ENCODE measurements at places on chromosomes 3 and 15.

DNA sequence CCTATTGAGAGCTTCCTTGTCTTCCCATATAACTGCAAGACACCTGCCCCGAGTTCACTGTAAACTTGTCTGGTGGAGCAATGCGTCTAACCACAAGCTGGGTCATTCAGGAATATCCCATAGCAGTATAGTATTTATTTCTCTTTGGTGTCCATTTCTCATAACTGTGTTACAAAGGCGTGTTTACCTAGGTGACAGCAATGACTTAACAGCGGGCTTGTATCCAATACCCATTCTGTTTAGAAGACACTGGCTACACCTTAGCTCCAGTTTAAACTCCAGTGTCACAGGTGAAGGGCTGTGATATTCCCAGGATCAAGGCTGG is 24.3 kb downstream of the ATP10A start:
- no peak for DNase-seq

DNA sequence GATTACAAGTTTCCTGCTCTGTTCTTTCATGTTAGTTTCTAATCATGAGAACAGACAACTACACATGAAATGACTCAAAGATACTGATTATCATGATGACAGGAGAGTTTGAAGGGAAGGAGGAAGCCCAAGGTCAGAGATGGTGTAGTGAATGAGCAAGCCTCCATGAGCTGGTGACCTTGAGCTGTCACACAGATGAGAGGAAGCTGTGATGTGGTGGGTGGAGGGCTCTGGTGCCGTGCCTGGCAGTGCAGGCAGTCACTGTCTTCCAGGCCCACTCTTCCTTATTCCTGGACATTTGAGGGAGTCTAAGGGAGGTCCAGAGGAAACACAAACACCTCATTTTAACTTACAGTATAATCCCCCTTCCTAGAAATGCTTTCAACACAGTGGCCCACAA is 133.4 kb upstream of the ROPN1 start:
- no peak for DNase-seq

DNA sequence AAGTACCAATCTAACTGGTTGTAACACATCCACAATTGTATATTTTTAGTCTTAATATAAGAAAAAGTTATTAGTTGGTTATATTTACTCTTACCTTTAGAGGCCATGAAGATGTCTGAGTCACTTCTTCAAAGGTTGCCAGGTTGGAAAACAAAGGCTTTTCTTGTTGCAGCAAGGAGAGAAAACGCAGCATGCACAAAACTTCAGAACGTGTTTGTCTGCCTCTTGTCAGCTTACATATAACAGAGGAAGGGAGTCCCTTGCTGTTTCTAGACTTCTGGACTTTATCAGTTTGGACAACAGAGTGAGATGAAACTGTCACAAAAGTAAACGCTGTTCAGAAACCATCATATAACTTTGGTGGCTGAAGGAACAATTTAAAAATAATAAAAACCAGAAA is at the start of gene PLSCR5:
TSS of gene PLSCR5 (minus strand) at position 241 of the 400 bp plus-strand sequence. CDS start at position 107, 134 bp downstream.
- no peak for DNase-seq

- no peak for DNase-seq
These were observed 8.2 kb downstream of the EFCC1 start for GRCh38 chr3:129009266-129009665.

DNA sequence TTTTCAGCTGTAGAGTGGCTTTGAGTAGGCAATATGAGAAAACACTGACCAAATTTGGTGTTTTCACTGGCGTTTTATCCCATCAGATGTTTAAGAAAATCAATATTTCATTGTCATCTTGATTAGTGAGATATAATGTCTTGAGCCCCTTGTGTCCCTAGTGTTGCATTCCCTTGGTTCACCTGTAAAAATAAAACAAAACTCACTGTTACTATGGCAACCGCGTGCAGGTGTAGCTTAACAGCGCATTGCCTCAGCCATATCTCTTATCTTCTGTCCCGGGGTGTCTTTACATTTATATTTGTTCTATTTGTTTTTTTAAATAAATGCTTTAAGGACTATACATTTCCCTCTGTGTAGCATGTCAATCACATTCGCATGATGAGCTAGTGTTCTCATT is 551.6 kb downstream of the ZIC1 start:
- DNase-seq, result no peak

- DNase-seq, result no peak
These were observed 117.7 kb downstream of the IMPG2 start for GRCh38 chr3:101202640-101203039.

DNA sequence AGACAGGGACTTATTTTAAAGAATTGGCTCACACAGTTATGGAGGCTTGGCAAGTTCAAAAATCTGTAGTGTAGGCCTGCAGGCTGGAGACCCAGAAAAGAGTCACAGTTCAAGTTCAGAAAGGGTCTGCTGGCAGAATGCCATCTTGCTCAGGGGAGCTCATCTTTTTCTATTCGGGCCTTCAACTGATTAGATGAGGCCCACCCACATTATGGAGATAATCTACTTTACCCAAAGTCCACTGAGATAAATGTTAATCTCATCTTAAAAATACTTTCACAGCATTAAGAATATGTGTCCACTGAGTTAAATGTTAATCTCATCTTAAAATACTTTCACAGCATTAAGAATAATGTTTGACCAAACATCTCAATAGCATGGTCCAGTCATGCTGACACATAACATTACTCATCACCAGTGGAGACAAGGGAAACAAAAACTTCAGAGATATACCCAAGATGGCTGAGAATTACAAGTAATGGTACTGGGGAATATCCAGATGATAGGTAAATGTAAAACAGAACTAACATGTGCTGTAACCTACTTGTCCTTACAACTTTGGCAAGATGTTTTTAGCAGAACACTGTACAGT is 74.3 kb upstream of the STAC start:
- no peak for DNase-seq

- DNase-seq, result no peak
These were observed 69.9 kb upstream of the NDUFB4 start for GRCh38 chr3:120526011-120526870.

GRCh38 chr3:114132500-114132899 is 46.4 kb downstream of the DRD3 start:
- DNase-seq, result no peak

GRCh38 chr3:153063337-153063736 is 98.7 kb upstream of the RAP2B start:
- DNase-seq, result no peak

GRCh38 chr3:52506266-52506966 is 11.3 kb downstream of the STAB1 start:
- DNase-seq, result no peak

- peak; percentile 42 for DNase-seq
These were observed 566 bp downstream of the HMCES start for GRCh38 chr3:129278966-129279906.

DNA sequence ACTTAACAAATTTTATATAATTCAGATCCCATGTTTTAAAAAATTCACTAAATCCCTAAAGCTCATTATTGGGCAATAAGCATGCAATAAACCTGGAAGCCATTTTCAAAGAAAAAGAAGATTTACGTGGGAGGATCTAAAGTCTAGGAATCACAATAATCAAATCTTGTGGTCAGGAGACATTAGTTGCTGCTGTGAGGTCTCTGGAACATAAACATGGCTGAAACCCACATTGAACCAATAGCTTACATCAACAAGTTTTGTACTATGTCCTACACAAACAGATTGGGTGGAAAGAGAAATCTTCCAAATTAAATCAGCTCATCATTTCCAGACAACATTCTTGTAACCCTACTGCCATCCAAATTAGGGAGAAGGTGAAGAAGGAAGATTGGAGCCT is 121.9 kb upstream of the EPHA3 start:
- no peak for DNase-seq

DNA sequence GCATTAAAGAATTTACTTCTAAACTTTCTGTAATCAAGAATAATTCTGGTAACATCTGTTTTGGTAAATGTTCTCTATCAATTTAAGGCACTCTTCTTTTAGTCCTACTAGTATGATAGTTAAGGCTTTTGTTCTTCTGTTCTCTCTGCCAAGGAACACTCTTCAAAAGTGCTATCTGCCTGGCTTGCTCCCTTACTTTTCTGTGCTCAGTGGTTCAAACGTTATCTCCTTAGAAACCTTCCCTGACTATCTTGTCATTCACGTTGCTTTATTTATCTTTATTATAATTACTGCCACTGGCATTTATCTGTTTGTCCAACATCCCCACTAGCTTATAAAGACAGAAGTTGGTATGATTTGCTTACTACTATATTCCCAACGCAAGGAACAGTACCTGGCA is 59.2 kb downstream of the RFX7 start:
- DNase-seq, result no peak

- no peak for DNase-seq
These were observed 120.9 kb downstream of the NR2E3 start for GRCh38 chr15:71931261-71931660.

DNA sequence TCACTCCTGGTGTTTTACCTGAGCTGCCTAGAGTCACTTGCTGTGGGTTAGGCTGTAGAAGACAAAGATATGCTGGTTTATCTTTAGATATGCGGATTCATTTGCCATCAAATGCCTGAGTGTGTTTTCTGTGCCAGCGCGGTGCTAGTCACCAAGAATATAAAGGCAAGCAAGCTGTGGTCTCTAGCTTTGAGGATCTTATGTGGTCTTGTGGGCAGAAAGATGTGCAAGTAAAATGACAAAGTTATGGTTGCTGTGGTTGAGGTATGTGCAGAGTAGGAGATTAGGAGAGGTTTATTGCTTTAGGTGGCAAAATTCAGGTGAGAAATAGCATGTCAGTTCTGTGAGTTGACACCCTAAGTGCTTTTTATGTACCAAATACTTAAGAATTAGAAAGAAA is 94.2 kb downstream of the CGNL1 start:
- DNase-seq, result no peak

DNA sequence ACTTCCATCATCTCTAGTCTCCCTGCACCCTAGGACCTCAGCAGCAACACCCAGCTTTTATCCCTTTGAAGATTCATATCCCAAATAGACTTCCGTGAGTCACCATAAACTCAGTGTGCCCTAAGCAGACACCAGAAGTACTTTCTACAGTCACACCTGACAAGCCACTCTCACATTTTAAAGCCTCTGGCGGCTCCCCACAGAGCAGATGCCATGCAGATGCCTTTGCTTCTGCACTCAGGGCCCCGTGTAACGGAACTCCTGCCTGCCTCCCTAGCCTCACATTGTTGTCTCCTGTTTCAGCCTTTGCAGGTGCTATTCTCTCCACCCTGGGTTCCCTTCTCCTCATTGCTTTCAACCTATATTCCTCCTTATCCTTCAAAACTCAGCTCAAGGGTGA is 155.5 kb upstream of the SLC24A5 start:
- no peak for DNase-seq

- DNase-seq, result no peak
These were observed 53.5 kb upstream of the PROK2 start for GRCh38 chr3:71838406-71838805.

- DNase-seq, result no peak
These were observed 40.3 kb downstream of the RGMA start for GRCh38 chr15:93048759-93049161.

GRCh38 chr15:45630917-45631691 is 3.7 kb upstream of the SQOR start:
- no peak for DNase-seq

- DNase-seq, result no peak
These were observed 205.8 kb upstream of the EOMES start for GRCh38 chr3:27927882-27928281.

DNA sequence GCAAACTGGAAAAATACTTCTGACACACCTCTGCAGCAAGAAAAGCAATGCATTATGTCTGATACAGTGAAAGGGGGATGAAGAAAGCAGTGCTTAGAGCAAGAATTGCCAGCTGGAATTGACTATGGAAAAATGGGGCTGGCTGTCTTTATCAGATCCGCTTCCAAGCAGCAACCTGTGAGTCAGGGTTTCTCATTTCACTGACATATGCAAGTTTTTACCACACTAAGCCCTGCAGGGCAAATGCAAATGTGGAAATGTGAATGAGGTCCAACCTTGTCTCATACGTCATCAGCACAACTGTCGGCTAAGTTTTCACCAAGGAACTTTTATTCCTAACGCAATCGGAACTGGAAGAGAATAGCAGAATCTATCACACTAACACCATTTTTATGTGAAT is 172.5 kb upstream of the GADL1 start:
- DNase-seq, result no peak

DNA sequence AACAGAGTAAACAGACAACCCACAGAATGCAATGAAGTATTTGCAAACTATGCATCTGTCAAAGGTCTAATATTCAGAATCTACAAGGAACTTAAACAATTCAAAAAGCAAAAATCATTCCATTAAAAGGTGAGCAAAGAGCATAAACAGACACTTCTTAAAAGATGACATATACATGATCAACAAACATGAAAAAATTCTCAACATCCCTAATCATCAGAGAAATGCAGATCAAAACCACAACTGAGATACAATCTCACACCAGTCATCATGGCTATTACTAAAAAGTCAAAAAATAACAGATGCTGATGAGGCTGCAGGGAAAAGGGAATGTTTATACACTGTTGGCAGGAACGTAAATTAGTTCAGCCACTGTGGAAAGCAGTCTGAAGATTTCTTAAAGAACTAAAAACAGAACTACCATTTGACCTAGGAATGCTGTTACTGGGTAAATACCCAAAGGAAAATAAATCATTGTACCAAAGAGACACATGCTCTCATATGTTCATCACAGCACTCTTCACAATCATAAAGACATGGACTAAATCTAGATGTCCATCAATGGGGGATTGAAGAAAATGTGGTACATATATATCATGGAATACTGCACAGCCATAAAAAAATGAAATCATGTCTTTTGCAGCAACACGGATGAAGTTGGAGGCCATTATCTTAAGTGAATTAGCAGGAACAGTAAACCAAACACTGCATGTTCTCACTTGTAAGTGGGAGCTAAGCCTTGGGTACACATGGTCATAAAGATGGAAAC is 393.3 kb upstream of the CBLB start:
- DNase-seq, result no peak
